ENCODE measurements at places on chromosomes 4 and X.

DNA sequence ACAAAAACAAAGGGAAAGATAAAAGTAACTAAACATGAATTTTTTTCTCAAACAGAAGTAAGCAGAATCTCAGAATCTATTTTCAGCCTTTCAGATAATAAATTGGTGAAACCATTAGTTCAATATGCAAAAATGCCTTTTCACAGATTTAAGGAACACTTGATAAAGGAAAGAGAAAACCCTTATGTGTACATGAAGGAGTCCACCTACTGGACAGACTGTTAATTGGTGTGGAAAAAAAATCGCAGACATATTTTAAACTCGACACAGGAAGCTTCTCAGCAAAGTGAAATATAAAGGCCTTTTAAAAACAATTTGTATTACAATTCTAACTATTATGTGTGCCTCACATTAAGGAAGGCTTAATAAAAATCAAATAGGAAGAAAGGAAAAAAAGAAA is 22.3 kb downstream of the COX7B2 start:
- DNase-seq: no peak
- no peaks in the 10 kb centered on the region for H3K27me3 ChIP-seq
- no peak overlapping the region for H3K4me3 ChIP-seq
- H3K27ac ChIP-seq: no peak overlapping the region
- no peaks in the 10 kb centered on the region for H3K36me3 ChIP-seq
- no peaks in the 10 kb centered on the region for H3K4me1 ChIP-seq

- peaks cover 13% of the 10 kb centered on the region for H3K36me3 ChIP-seq
- DNase-seq: no peak
- H3K4me1 ChIP-seq: no peaks in the 10 kb centered on the region
- no peak overlapping the region for H3K4me3 ChIP-seq
- peaks cover 6% of the 10 kb centered on the region for H3K27me3 ChIP-seq
Measured at GRCh38 chrX:11768039-11768438, 10.0 kb downstream of the MSL3 start.

- no peaks in the 10 kb centered on the region for H3K27me3 ChIP-seq
- H3K4me1 ChIP-seq: no peaks in the 10 kb centered on the region
- no peaks in the 10 kb centered on the region for H3K36me3 ChIP-seq
Measured at GRCh38 chr4:111187108-111187507, 564.2 kb upstream of the PITX2 start.

GRCh38 chr4:177483271-177483670 is 41.0 kb upstream of the AGA start:
- no peak overlapping the region for H3K4me3 ChIP-seq
- H3K36me3 ChIP-seq: no peaks in the 10 kb centered on the region
- H3K4me1 ChIP-seq: peaks cover 9% of the 10 kb centered on the region
- H3K27ac ChIP-seq: no peak overlapping the region
- no peaks in the 10 kb centered on the region for H3K27me3 ChIP-seq
- no peak for DNase-seq

GRCh38 chrX:20263474-20263873 is 3.2 kb downstream of the RPS6KA3 start:
- H3K4me1 ChIP-seq: peaks cover 11% of the 10 kb centered on the region
- H3K27ac ChIP-seq: no peak overlapping the region
- no peaks in the 10 kb centered on the region for H3K36me3 ChIP-seq
- no peak overlapping the region for H3K4me3 ChIP-seq
- no peak for DNase-seq
- H3K27me3 ChIP-seq: peaks cover 8% of the 10 kb centered on the region

DNA sequence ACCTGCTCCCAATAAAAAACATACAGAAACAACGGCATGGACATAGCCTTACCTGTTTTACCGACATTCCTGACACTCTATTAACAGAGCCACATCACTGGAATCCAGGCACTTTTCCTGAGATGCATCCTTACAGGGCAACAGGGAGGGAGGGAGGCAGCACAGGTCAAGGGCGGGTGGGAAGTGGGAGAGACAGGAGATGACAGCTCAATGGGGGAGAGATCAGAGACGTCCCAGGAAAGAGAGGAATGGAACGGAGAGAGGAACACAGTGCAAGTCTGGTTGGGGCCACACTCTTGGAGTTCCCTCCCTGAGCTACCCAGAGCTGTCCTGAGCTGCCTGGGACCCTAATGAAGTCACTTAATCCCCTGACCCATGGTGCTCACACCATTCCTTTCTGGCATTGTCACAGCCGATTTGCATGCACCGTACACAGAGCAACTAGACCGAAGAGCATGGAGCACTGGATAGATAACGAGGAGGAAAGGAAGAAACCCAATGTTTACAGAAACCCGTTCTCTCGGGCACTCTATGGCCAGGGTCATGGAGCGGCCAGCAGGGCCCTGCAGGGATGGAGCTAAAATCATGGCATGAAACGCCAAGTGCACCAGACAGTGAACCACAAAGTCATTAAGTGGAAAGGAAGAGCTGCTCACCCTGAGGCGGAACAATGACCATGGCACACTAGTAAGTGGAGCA is 93.1 kb downstream of the NSUN7 start:
- peaks cover 6% of the 10 kb centered on the region for H3K36me3 ChIP-seq
- peaks cover 3% of the 10 kb centered on the region for H3K27me3 ChIP-seq
- no peak overlapping the region for H3K27ac ChIP-seq
- H3K4me1 ChIP-seq: peaks cover 16% of the 10 kb centered on the region
- no peak for DNase-seq

DNA sequence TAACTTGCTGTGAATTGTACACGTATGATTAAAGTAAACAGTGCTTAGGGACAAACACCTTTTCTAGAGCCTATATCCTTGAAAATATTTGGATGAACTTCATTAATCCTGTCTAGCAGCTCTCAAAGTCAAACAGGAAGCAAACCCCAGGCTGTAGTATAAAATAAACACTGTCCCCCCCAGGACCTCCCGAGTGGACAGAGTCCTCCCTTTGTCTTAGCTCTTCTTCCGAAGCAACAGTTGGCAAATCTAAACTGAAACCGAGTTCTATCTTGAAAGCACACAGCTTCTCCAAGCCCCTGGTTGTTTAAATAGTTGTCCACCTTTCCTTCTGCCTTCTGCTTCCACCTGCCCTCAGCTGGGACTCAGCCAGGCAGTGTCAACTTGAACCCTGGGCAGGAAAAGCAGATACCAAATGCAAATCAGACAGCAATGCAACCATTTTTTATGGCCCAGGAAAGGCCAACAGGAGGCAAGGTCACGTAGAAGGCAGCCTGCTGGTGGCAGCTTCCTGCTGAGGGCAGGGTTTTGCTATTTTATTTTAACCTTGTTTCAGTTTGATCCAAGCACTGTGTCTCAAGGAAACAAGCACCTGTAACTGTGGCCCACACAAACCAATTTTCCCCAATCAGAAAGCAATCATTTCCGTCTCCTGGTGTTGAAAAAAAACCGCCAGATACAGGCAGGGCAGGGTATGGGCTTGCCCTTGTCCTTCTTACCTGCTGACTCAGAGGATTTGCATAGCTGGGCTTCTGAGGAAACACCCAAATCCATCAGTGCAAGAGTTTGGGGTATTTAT is 110.3 kb upstream of the KIT start:
- no peak for DNase-seq
- H3K4me1 ChIP-seq: peaks cover 43% of the 10 kb centered on the region
- H3K4me3 ChIP-seq: no peak overlapping the region
- peaks cover 6% of the 10 kb centered on the region for H3K27me3 ChIP-seq

DNA sequence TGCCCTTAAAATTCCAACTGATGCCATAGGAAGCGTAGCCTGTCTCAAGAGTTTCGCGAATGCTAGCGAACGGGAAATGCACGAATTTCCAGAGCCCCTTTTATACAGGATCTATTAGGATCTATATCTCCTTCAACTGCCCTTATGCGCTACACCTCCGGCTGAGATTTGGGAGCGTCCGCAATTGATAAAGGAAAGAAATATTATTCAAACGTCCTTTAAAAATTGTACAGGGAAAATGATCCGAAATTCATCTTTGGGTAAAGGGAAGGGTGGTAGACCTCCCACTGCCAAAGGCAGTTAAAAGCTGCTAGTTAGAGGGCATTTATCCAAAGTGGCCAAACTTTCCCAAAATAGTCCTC is 609 bp downstream of the NR3C2 start:
- no peak for DNase-seq
- H3K36me3 ChIP-seq: no peaks in the 10 kb centered on the region
- peaks cover 5% of the 10 kb centered on the region for H3K27me3 ChIP-seq
- H3K4me1 ChIP-seq: peaks cover 8% of the 10 kb centered on the region
